GDM1 (cell line): ENCODE measurements at places on chromosomes 7 and 10.

DNA sequence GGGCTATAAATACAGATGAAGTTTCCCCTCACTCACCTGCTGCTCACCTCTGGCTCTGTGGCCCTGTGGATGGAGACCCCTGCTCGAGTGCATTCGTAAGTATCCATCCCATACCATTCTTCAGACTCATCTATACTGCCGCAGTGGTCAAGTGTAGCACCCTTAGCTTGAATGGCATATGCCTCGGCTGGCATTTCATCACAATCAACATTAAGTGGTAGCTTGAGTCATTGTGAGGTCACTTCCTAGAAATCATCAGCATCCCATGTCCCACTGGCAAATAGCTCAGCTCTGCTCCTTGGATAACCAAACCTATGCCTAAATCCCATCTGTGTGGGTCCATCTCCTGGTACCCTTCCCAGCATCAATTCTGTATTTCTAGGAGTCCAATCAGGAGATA, 38.2 kb downstream of the MDH2 start:
- no peak for DNase-seq

- no peak for DNase-seq
Observed at GRCh38 chr7:53602817-53603418, 567.5 kb downstream of the POM121L12 start.

- no peak for DNase-seq
Observed at GRCh38 chr7:110894111-110894510, 196.8 kb upstream of the LRRN3 start.

DNA sequence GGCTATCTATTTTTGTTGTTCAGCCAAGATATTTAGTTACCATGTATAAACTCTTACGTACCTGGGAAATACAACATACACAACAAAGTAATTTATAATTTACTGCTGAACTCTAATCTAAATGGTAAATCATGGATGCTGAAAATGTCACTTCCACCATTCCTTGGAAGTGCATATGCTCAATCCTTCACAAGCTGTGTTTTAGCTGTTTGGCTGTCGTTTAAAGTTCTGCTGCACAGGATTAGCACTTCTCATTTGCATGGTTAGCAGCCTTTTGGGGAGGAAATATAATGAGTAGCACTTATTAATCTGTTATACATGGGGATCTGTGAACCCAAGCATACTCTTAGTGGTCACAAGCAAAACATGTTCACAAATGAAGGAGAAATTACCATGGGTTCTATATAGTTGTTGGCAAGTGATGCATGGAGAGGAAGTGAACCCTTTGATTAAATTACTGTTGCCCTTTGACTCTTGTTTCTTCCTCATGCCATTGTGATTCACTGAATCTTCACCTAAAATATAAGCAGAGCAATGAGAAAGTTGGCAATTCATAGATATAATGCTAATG, 18.5 kb downstream of the PIK3CG start:
- no peak for DNase-seq

DNA sequence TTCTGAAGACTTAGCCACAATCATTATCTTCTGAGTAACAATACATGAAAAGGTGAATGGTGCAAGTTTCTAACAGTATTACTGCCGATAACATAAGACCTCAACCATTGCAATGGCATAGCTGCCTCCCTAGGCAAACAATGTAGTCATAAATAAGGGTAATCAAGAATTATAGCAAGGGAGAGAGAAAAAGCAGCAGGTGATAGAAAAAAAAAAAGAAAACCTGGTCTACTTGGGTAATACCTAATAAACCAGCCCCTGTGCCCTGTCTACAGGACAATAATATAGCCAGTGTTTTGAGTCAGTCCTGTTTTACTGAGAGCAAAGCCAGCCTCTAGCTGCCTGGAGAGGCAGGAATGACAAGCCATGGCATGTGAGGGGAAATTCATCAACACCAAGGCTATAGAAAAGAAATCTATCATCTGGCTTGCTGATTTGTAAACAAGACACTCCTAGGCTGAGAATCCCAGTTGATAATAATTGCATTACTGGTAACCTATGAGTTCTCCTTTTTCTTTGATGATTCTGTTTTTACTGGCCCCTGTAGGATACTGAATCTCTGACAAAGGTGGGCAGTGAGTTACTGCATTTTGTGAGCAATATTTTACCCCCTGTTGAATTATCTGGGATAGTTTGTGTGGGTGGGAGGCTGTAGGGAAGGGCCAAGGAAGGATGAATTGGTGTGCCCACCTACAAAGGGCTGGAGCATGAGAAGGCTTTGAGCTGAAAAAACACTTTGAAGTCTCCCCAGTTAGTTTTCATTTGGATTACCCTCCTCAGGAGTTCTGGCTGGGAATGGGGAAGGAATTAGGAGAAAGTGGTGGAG, 1.7 kb upstream of the WEE2 start:
- no peak for DNase-seq

DNA sequence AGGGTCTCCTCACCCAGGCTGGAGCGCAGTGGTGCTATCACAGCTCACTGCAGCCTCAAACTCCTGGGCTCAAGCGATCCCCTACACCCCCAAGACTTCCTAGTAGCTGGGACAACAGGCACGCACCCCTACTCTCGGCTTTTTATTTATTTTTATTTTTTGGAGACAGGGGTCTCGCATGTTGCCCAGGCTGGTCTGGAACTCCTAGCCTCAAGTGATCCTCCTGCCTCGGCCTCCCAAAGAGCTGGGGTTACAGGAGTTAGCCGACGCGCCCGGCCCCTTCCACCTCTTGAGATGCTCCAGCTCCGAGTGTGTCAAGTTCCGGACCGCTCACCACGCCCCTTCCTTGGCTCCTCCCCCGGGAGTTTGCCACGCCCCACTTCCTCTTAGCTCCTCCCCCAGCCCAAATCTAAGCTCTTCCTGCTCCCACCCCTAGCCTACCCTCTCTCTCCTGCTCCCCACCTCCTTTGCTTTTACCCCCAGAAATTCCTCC, 6.3 kb downstream of the NAT16 start:
- no peak for DNase-seq

DNA sequence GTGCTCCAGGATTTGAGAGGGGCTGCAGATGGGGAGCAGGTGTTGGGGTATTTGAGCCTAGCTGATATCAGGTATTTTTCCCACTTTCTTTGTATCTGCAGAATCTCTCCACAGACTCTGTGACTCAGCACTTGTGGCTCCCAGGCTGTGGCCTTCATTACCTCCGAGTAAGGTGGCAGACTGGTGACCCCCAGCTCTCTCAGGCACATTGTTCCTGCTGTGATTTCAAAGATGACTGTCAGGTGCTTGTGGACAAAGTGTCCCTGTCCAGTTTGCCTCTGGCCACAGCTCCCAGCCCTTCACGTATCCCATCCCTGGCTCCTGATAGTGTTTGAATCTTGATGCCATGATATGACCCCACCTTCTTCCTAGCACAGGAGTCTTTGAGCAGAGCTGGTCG, 396.8 kb upstream of the PODXL start:
- no peak for DNase-seq

DNA sequence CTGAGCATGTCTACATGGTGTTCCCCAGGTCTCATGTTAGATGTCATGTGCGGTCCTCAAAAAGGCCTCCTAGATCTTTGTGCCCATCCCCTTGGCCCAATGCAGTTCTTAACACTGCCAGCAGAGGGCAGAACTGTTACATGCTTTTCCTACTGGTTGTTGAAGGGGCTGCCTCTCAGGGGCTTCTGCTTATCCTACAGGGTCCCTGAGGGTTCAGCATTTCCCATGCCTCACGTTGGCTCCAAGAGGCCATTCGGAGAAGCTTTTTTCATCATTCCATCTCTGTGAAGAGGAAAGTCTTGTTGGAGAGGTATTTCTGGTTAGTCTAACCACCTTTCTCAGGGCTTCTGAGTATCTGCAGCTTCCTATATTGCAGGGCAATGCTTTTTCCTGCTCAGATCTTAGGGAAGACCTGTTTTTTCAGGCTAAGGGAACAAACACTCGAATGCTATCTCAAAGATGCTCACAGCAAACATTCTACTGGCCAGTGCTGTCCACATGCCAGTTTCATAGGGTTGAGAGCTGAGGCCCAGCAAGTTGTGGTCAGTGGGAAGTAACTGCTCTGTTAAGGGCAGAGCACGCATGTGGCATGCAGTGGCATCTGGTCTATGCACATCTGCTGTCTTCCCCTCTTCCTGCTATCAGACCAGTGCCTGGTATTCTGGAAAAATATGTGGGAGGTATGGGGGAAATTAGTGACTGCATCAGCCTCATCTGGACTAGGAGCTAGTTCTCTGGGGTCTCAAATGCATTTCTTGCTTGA, 31.5 kb downstream of the MBL2 start:
- DNase-seq = peak; percentile 46
